ENCODE measurements at places on chromosomes 4 and X.

DNA sequence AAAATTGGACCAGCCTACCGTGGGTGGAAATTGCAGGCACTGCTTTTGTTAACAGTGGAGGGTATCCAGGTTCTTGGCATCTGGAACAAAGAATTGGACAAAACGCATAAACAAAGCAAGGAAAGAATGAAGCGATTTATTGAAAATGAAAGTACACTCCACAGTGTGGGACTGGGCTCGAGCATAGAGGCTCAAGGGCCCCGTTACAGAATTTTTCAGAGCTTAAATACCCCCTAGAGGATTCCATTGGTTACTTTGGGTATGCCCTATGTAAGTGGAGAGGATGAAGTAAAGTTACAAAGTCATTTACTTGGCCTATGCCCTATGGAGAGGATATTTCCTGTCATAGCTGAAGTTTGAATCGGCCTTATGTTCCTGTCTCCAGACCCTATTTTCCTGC is 85.3 kb downstream of the GLUD2 start:
- no peak for DNase-seq

DNA sequence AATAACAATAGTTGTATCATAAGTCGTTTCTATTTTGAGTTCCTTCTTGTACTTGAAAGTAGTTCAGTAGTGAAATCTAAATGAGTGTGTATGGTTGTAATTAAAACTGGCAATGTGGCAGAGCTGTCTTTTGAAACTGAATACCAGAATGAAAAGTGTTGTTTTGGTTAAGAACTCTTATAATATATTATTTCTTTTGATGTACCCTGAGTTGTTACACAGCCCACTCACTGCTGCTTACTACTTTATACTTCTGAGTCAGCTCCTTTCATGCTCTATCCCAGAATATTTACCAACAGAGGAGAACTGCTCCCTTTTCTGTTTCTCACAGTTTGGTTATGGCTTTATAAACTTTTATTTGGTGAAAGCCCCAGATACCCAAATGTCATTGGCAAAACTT is 28.8 kb downstream of the FAM199X start:
- no peak for DNase-seq

DNA sequence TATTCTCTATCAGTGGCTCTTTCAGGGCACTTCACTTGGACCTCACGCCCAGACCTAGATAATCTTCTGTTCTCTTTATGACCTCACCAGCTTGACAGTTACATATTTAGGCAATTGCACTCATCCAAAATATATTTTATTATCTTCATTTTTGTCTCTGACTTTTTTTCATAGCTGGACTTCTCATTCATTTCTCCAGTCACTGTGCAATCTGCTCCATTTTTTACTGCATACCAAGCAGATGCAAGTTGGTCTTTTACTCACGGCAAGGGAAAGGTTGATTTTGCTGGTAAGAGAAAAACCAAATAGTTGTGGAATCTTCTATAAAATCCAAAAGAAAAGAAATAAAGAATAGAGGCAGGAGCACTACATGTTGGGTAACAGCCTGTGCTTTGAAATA is 31.7 kb downstream of the MAD2L1 start:
- no peak for DNase-seq

DNA sequence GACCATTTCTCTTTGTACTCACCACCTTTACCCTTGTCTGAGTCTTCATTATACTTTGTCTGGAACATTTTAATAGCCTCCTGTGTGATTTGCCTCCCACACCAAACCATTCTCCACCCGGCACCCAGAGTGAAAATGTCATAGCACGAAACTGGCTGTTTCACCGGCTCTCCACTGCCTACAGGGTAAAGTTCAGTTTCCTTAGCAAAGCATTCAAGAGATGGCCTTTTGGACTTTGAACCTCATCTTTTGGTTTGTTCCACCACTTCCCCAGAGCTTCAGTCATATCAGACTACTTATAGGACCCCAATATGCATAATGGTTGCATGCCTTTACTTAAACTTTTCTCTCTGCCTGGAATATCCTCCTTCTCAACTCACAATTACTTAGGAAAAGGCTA is 38.3 kb downstream of the RAP2C start:
- no peak for DNase-seq

GRCh38 chr4:54067166-54067565 is 2.8 kb upstream of the CHIC2 start:
- no peak for DNase-seq

- no peak for DNase-seq
Observed at GRCh38 chr4:117692538-117692937, 341.7 kb upstream of the NDST3 start.

DNA sequence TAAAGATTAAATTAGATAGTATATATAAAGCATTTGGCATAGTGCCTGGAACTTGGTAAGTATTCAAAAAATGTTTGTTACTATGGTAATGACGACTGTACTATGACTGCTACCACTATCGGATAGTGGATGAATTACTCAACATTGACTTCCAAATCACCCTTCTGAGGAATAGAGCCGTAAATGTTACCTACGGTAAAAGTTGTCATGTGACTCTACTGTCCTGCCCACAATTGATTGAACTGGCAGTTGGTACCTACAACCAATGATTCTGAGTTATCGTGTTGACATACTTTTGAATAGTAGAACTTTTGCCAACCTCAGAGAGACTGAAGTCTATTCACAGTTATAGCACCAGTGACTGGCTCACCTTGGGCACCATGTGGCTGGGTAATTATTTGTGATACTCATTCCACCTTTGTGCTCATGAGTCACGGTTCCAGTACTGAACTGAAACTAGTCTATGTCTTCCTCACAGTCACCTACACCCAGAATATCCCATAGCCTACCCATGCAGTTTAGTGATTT is 185.5 kb upstream of the PITX2 start:
- no peak for DNase-seq

DNA sequence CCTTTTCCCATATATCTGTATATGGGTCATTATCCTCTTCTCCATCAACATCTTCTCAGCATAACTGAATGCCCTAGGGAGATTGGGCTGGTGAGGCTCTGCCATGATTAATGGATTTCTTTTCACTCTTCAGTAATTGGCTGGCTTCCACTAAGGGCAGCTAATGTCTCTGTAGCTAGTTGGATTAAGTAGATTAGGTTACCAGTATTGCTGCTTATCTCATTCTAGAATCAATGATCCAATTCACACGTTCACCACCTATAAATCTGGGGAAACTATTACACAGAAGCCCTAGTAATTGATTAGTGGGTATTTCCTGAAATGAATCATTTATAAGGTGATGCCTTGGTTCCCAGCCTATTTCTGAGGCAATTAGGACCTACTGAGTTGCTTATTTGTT is 94.8 kb downstream of the KDR start:
- no peak for DNase-seq

DNA sequence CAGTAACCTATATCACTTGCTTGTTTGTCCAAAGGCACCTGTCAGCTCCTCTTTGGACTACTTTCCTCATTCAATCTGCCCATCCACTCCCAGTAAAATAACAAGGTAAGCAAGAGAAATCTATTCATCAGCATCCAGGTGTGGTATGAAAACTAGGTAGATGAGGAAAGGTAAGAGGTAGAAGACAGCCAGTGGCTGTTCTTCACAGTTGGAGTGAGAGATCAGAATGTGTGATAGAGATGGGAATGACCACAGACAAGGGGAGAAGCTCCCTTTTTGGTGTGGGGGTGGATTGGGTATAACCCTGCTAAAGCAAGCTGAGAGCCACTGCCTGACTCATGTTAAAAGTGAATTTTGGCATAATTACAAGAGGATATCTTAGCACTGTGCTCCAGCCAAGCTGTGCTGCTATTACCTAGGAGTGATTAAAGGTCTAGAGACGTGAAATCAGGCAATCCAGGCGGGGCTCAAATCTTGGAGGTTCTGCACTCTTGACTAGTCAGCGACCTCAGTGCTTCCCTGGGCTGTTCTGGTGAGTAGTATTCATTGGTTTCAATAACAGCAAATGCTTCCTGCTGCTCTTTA is 28.1 kb upstream of the RASL11B start:
- DNase-seq = no peak

DNA sequence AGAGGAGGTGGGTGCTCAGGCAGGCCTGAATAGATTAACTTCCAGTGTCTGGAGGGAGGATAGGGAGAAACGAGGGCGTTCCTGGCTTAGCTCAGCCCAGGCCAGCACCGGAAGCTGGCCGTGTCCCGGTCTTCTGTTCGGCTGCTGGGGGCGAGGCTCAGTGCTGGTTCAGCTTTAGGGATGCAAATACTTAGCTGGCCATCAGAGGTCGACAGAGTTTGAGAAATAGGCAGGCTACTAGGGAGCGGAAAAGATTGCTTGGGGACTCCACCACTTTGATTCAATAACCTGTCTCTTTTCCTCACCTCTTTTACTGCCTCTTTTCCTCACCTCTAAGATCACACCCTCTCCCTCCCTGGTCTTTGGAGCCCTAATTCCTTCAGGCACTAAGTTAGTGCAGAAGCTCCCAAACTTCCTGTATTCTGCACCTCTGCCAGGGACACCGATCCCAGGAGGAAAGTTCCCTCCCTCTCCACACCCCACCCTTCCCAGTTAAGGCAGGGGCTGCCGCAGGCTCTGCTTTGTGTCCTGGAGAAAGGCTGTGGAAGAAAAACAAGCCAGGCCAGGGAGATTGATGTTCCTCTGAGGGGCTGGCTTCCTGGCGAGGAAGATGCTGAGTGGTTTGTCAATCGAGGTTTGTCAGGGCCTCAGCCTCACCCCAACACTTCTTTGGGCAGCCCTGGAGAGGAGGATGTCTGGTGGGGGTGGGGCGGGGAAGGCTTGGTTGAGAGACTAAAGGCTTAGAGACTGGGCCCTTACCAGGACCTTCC is 6.0 kb upstream of the EFNB1 start:
- DNase-seq = no peak
